Mesenteric fat pad (tissue), 1 donor: ENCODE measurements at places on chromosomes 3 and 15. TPM values are rescaled to one million over a fixed set of nuclear protein-coding genes. Genes with fewer than 3 reads are reported as not detected.

DNA sequence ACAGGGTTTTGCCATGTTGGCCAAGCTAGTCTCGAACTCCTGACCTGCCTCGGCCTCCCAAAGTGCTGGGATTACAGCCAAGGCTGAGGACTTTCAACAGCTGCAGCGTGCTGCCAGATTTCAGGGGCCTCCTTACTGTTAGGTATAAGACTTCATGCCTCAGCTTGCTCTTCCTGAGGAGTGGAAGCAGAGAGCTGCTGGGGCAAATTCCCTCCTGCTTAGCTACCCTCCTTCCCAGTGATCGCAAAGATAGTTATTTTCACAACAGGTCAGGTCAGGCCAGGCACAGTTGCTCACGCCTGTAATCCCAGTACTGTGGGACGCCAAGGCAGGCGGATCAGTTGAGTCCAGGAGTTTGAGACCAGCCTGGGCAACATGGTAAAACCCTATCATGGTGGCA is 2.6 kb upstream of the CPNE9 start:
- DNase-seq: no peak

DNA sequence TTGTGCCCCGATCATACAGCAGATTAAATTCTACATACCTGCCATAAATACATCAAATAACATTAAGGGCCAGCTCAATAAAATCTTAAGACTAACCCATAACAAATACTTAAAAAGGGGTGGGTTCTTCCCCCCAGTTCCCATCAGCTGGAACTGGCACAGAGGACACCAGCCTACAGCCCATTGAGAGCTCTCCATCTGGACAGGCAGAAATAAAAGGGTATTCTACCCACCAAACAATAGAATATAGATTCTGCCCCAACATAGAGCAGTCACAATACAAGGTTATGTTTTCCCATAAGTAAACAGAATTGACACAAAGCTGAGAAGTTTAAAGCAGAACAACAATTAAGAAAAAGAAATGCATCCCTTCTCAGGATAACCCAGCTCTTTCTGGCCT is 11.9 kb downstream of the CPOX start:
- no peak for DNase-seq

GRCh38 chr3:65483480-65483879 is 555.2 kb downstream of the MAGI1 start:
- no peak for DNase-seq

DNA sequence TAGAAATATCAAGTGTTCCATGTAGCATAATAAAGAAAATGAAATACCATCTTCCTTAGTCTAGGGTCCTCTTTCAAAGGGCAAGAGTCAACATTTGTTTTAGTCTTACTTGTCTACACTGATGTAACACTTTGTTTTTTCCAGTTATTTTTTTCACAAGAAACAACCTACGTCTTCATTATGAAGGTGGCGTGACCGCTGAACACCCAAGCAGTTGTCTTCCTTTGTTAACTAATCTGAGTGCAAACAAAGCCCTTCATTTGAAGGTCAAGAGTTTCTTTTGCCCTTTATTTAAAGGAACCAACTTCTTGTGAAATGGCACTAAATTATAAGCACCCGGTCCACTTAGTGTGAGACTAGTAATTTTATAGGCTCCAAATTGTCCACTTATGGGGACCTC is 73.2 kb downstream of the CD47 start:
- DNase-seq: no peak

DNA sequence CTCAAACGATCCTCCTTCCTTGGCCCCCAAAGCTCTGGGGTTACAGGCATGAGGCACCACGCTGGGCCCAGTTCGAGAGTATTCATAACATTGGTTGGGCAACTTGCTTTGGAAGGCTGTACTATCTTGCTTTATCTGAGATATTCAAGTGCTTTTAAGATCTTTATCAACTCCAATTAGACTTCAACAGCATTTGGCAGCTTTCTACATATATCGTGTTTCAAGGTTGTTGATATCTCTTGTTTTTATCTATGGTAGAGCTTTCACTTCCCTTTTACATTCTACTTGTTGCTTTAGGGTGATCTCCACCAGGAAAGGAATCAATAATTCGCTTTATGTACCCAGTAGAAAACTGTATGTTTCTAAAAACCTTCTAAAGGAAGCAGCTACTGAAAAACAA is 395.3 kb downstream of the IL5RA start:
- no peak for DNase-seq

GRCh38 chr3:123021996-123022510 is 5.5 kb downstream of the SEMA5B start:
- no peak for DNase-seq

DNA sequence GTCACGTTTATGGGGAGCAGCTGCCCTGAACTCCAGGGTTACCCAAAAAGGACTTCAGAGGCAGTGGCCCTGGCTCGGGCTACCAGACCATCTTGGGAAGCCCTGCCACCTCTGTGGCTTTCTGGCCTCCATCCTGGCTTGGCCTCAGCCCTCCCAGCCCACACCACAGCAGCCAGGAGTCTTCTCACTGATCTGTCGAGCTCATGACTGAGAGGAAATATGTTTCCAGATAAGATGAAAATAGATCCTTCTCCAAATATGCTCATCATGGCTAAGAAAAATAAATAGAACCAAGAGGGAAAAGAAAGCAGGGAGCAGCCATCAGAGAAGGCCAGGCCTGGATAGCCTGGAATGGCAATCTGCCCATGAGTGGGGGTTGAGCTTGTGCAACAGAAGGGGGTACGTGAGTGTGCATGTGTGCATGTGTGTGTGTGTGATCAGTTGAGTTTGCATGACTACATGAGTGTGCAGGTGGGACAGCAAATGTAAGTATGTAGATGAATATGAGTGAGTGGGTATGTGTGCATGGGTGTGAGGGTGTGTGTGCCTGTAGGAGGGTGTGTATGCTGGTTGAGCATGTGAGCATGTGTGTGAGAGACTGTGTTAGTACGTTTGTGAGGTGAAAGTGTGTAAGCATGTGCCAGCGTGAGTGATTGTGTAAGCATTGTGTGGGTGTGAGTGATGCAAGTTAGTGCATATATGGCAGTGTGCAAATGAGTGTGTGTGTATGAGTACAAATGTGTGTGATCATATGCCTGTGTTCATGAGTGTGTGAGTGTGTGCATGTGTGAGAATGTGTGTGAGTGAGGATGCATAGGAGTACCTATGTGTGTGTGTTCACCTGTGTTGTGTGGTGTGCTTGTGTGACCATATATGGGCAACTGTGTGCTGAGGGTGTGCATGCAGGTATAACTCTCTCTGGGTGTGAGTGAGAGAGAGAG is 9.9 kb upstream of the RFT1 start:
- DNase-seq: no peak

- no peak for DNase-seq
These were observed 11.7 kb upstream of the LACTB start for GRCh38 chr15:63109920-63110319.

GRCh38 chr15:76181705-76182107 is 121.9 kb downstream of the TMEM266 start:
- DNase-seq: no peak

GRCh38 chr3:48137425-48137999 is 50.7 kb downstream of the CDC25A start:
- no peak for DNase-seq

GRCh38 chr3:20406611-20407011 is 220.6 kb upstream of the SGO1 start:
- no peak for DNase-seq

DNA sequence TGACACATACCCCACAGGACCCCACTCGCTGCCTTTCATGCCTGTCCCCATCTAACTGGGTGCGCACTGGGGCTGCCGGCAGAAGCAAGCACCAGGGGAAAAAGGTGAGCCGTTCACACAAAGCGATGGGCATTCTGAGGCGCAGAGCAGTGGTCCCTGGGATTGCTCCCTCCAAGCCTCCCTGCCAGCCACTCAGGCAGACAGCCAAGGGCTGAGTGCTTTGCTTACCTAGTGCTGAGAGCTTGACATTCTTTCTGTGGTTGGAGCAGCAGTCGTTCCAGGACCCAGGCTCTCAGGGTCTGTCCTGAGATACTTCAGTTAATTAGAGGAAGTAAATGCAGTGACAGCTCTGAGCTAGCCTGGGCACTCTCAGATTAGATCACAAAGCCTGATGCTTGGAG is 5.7 kb downstream of the ESYT3 start:
- peak; percentile 87 for DNase-seq

DNA sequence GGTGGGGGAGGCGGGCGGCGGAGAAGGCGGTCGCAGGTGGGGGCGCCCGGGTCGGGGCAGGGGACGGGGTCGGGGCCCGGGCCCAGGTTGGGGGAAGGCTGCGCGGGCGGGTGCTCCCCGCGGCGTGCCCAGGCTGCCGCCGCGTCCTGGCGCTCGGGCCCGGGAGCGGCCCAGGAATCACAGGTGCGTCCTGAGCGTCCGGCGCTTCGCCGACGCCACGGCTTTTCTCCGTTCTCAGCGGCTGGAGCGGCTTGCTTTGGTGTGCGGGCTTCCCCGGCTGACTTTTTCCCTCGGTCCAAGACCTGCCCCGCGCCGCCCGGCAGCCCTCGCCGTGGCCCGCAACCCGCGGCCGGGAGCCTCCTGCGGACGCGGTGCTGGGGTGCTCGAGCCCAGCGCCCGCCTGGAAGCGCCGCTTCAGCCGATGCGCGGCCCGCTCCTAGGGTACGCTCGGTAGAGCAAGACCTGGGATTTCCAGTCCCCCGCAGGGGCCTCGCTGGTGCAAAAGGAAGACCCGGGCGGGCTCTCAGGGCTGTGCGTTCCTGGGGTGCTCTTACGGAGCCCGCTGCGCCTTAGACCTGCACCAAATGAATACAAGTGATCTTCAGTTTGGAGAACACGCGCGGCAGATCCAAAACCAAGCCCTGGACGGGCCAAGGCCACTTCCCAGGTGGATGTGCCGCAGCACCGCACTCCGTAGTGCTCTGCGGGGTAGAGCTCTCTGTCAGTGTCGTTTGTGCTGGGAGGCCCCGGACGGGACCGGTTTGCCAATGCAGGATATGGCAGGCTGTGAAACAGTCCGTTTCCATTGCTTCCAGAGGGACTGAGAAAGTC is 639 bp downstream of the NIPA1 start:
- DNase-seq: no peak

- DNase-seq: no peak
These were observed 252.2 kb upstream of the TBL1XR1 start for GRCh38 chr3:177449360-177450006.

DNA sequence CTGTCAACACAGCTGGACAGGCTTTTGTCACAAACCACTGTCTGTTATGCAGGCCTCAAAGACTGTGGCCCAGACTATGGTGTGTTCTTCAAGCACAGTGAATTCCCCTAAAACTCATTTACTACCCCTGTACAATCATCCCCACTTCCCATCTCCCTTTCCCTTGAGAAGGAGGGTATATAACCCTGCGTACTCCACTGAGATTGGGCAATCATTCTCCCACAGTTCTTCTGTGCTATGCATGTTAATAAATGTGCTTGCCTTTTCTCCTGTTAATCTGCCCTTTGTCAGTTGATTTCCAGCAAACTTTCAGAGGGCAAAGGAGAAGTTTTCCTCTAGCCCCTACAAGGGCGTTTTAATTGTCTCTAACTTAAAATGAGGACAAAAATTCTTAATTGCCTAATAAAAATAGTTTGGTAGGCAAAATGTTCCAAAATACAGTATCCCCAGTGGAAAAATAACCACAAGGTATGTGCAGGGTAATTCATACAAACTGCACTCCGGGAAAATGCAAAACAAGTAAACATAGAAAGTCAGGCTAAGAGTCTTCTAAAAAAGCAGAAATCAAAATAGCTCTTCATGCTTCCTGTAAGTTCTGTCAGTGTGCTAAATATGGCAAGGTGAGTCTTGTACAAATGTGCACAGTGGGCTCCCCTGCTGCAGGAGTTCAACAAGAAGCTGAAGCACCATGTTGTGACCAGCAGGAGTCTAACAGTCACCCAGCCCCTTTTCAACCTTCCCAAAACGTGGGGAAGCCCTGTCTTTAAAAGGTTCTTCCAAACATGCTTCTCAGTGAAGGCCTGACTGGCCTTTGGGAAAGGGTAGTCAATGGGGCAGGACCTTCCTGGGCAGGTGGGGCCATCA is 10.2 kb downstream of the ATP10A start:
- DNase-seq: no peak

- DNase-seq: no peak
These were observed 13.2 kb upstream of the ZBED2 start for GRCh38 chr3:111608383-111608782.

DNA sequence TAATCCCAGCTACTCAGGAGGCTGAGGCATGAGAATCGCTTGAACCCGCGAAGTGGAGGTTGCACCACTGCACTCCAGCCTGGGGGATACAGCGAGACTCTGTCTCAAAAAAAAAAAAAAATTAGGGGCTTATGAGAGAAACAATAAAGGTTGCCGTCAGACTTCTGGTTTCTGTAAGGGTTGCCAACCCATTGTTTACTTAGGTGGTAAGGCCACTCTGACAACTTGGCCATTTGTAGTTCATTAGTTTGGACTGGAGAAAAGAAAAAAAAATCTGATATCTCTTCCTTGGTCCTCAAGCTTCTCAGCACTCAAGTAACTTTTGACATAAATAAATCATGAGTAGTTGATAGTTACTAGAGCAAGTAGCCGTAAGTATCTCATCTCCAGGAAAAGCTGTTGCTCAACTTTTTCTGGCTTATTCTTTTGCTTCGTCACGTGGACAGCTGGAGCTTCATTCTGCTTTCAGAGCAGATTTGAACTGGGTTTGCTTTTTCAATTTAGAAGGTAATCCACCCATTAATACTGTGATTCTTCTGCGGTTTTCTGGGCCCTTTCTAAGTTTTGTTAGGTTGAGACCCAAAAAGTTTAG is 9.4 kb downstream of the SNX1 start:
- DNase-seq: no peak

GRCh38 chr3:167246252-167246651 is 133.8 kb downstream of the ZBBX start:
- DNase-seq: no peak

DNA sequence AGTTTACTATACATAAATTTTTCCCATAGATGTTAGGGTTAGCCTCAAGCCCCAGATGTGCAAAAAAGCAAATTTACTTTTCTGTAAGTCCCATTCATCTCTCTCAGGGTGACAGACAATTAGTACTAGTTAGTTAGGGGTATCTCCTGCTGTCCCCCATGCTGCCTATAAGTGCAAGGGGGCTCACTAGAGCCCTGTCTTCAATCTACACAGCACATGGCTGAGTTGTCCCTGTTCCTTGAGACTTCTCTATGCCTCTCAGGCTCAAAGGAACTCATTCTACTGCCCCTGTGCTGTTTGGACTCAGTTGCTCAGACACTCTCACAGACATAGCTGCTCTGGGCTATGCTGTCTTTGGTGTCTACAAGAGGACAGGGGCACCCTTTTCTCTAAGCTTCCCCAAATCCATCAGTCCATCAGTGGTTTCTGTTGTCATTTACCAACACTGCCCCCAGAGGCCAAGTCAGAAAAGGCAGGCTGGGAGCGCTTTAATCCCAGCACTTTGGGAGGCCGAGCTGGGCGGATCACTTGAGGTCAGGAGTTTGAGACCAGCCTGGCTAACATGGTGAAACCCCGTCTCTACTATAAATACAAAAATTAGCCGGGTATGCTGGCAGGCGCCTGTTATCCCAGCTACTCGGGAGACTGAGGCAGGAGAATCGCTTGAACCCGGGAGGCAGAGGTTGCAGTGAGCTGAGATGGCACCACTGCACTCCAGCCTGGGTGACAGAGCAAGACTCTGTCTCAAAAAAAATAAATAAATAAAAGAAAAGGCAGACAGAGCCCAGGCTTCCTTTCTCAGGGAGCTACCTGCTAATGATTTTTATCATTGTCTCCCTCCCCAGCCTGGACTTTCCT is 31.4 kb upstream of the PRTG start:
- DNase-seq: no peak

Gene CHRM5
- total RNA-seq: not detected

Gene MTHFS
- 20.0 TPM for total RNA-seq

Gene POC1A
- total RNA-seq: 2.8 TPM

Gene GP5
- total RNA-seq: not detected

Gene ALDH1L1
- total RNA-seq: 105 TPM

Gene LRRC3B
- not detected for total RNA-seq

Gene RARB
- total RNA-seq: 4.8 TPM

Gene C3orf20
- total RNA-seq: 0.16 TPM

Gene GNAT1
- total RNA-seq: not detected

Gene DNAH12
- 0.06 TPM for total RNA-seq

Gene SNX22
- 0.71 TPM for total RNA-seq
